HFF-Myc (cell line): ENCODE measurements at places on chromosomes 13 and 19.

- DNase-seq = no peak
Measured at GRCh38 chr13:99050983-99051488, 73.2 kb upstream of the DOCK9 start.

DNA sequence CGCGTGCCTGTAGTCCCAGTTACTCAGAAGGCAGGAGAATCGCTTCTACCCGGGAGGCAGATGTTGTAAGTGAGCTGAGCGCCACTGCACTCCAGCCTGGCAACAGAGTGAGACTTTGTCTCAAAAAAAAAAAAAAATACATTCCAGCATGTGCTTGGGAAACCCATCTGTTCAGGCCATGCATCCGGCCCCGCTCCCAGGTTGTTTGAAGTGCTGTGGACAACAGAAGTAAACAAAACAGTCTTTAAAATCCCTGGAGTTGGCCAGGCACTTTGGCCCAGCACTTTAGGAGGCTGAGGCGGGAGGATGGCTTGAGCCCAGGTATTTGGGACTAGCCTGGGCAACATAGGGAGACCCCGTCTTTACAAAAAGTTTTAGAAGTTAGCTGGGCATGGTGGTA is 3.2 kb upstream of the PTPRS start:
- peak; percentile 66 for DNase-seq

GRCh38 chr13:71797517-71797916 is 69.5 kb downstream of the DACH1 start:
- no peak for DNase-seq

DNA sequence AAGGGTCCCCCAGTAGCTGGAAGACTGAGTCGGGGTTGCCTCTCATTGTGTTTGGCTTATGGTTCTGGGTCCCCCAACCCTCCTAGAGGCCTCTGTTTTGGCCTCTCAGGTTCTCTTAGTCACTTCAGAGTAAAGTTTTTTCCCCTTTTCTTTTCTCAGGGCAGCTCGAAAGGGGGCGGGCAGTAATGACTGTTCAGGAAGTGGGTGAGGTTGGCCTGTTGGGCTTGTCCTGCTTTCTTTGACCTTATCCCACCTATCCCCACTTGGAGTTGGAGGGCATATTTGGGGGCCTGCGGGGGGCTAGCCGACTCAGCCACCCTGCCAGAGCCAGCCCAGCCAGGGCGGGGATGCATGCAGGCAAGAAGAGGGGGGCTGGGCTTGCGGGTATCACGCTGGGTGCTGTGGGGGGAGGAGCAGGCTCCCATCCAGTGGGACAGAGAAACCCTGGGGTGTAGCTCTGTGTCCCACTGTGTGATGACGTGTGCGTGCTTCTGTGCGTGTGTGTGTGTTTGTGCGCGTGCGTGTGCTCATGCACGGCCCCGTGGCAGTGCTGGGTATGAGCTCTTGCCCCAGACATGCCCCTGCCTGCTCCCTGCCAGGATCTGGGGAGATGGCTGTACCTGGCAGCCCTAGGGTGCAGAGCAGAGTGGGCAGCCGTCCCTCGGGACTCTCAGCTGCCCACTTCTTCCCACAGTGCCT is 1.4 kb downstream of the CIC start:
- no peak for DNase-seq

- DNase-seq = no peak
Measured at GRCh38 chr13:54373211-54373610, 1344.6 kb downstream of the OLFM4 start.

DNA sequence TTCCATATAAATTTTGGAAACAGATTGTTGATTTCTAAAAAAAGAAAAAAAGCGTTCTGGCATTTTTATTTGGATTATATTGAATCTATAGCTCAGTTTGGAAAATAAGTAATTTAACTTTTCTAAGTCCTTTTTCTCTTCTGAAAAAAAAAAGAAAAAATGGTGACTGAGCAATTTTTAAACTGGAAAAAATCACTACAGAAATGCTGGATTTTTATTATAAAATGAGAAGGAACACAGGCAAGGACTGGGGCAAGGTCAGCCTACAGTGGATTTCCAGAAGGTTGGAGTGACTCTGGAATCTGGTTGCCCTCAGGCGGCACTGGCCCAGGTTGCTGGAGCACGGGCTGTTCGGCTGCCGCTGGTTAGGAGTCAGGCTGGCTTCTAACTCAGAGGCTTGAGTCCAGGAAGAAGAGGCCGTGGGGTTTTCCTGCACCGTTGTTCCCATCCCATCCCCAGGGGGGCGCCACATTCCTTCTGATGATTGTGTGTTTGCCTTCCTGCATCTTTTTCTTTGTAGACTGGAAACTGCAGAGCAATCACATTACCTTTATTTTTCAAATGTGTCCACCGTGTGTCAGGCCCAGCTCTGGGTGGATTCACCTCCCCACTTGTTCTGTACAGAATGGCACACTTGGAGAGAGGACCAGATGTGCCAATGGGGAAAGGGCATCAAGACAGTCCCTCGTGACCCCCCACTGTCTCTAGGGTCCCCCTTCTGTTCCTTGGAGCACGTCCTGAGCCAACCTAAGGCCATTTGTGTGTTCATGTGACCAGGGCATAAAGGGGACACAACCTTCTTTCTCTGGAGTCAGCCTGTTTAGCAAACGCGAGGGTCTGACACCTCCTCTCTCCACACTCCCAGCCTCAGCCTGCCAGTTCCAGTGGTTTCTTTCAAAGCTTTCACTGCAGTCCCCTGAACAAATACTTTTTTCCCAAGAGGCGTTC is 44.5 kb upstream of the GTF3A start:
- DNase-seq = no peak

GRCh38 chr19:52748336-52748950 is 13.6 kb upstream of the ZNF611 start:
- no peak for DNase-seq

- no peak for DNase-seq
Measured at GRCh38 chr19:5356428-5356827, 15.8 kb upstream of the PTPRS start.

DNA sequence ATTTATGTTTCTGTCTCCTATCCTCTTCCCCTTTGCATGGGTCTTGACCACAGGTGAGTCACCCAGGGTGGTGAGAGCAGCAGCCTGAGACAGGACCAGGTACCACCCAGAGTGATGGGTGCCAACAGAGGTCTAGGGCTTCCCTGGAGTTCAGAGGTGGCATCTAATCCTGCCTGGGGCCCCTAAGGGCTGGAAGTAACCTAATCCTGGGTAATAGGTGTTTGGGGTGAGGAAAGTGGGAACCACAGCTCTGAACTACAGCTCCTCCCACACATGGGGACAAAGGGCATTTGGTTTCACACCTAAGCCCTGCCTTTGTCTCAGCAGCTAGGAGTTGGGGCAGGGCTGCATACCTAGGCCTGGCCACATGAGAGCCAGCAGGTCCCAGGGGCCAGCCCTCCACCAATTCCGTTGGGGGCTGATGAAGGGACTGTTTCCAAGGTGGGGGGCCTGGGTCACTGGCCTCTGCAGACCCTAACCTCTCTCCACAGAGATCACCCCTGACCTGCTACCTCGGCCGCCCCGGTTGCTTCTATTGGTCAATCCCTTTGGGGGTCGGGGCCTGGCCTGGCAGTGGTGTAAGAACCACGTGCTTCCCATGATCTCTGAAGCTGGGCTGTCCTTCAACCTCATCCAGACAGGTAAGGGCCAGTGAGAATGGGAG is 8.0 kb downstream of the SPHK2 start:
- no peak for DNase-seq

DNA sequence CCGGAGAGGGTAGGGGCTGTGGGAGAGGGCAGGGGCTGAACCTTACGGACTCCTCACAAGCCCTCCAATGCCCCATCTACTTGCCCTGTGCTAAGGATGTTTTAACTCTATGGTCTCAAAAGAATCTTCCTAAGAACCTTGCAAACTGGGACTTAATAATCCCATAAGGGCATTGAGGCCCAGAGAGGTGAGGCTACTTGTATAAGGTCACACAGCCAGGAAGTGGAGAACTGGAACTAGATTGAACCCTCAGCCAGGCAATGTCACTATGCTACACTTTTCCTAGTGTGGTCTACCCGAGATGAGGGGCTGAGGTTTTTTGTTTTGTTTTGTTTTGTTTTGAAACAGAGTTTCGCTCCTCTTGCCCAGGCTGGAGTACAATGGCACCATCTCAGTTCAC is 10.5 kb upstream of the APOC4 start:
- DNase-seq = no peak

DNA sequence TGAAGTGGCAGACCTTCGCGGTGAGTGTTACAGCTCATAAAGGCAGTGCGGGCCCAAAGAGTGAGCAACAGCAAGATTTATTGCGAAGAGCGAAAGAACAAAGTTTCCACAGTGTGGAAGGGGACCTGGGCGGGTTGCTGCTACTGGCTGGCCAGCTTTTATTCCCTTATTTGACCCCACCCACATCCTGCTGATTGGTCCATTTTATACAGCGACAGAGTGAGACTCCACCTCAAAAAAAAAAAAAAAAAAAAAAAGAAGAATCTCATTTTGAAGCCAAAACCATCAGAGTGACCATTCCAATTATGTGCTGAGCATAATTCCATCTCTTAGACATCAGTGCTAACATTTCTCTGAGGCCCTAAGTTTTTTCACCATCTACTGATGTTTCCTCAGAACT is 1.9 kb upstream of the ZNF552 start:
- DNase-seq = no peak

GRCh38 chr19:38506723-38507550 is 73.4 kb downstream of the RYR1 start:
- DNase-seq = peak; percentile 6

DNA sequence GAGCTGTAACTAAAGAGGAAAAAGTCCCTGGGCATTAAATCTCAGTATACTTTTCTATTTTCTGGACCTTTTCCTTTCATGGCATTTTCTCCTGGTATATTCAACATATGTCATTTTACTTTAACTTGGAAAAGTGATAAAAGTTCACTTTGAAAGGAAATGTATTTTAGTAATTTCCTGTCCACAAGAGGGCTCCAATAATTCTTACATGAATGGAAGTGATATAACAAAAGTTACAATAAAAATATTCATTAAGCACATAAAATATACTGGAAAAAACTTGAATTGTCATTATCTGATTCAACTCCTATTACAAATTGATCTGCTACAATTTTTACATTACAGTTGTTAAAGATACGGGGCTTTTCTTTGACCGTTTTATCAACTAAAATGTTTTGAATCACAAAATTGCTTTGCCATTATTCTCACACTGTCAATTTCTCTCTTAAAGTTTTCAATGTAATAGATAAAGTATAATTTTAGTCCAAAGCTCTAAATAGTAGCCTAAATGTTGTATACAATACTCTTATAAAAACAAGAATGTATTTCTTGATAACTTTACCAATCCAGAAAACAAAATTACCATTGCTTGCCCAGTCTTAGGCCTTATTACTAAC is 4.9 kb downstream of the UBL3 start:
- no peak for DNase-seq

GRCh38 chr19:34574704-34575103 is 93.1 kb downstream of the WTIP start:
- no peak for DNase-seq

GRCh38 chr19:54389553-54389952 is 24.8 kb upstream of the LAIR1 start:
- DNase-seq = no peak

GRCh38 chr19:38879400-38879751 is 1.3 kb upstream of the RINL start:
- no peak for DNase-seq

GRCh38 chr19:12796146-12797071 is 5.1 kb downstream of the JUNB start:
- DNase-seq = no peak

- DNase-seq = no peak
Measured at GRCh38 chr19:14408491-14409145, 10.5 kb downstream of the DDX39A start.

DNA sequence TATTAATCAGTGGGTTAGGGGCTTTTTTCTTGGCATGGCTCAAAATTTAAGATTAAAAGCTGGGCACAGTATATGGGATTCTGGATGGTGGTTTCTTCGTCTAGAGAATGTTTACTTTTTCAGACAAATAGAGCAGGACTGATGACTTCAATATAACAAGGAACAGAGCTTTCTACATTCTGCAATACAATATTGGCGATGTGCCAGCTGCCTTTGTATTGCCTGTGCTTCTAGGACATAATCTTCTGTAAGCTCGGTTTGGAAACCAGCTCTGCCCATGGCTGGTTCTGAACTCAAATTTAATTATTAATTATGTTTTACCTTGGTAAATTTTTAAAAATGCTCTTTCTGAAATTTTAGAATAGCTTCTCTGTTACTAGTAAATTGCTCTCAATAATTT is 139.1 kb upstream of the TRPC4 start:
- DNase-seq = no peak

GRCh38 chr19:14166999-14167575 is 30.7 kb upstream of the ASF1B start:
- no peak for DNase-seq

- no peak for DNase-seq
Measured at GRCh38 chr19:41792513-41793413, 3.6 kb upstream of the CEACAM3 start.

DNA sequence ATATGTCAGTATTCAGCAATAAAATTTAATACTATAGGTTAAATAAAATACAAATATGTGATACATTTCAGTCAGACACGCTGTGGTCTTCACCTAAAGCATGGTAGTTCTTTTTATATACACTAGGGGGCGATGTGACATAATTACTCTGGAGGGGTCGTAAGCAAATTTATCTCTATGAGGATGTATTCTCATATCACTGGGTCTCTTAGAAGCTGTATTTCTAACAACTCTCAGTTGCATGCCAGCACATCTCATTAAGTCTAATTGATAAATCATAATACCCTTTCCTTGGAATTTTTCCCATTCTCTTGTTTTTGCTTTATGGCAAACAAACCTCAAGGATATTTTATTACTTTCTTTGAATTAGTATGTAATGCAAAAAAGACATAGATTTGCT is 3.9 kb upstream of the PCDH17 start:
- no peak for DNase-seq

- no peak for DNase-seq
Measured at GRCh38 chr13:56906909-56907308, 233.8 kb upstream of the PRR20A start.

DNA sequence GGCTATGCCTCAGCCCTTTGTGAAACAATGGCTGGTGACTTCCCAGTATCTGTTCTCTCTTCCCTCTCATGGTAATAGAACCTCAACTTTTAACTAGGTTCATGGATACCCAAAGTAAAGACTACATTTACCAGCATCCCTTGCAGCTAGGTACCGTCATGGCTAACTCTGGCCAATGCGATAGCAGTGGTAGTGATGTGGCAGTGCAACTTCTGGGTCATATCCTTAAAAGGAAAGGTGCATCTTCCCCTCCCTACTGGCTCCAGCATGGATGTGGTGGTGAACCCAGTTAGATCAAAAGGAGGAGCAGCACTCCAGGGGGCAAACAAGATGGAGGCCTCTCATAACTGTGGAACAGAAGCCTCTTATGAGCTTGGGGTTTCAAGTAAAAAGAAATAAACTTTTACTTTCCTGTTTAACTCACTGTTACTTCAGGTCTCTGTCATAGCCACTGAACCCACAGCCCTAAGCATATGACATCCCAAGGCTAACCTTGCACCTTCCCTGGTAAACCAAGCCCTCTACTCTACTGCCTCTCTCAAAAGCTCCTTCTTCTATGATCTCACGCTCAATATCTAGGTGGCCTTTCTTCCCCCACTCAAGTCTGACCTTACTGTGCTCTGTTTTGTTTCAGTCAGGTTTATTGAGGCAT is 104.4 kb downstream of the DOCK9 start:
- DNase-seq = no peak

- DNase-seq = no peak
Measured at GRCh38 chr19:42081584-42082203, 5.7 kb downstream of the ZNF574 start.

GRCh38 chr19:10836479-10837330 is 693 bp upstream of the TMED1 start:
- DNase-seq = peak; percentile 73

GRCh38 chr19:11203194-11204075 is 6.1 kb upstream of the KANK2 start:
- no peak for DNase-seq
